ENCODE measurements at places on chromosomes 1 and 21. TPM values are rescaled to one million over a fixed set of nuclear protein-coding genes. Genes with fewer than 3 reads are reported as not detected.
A peak's percentile ranks its signal among the peaks of the same experiment; 100 is the strongest.

DNA sequence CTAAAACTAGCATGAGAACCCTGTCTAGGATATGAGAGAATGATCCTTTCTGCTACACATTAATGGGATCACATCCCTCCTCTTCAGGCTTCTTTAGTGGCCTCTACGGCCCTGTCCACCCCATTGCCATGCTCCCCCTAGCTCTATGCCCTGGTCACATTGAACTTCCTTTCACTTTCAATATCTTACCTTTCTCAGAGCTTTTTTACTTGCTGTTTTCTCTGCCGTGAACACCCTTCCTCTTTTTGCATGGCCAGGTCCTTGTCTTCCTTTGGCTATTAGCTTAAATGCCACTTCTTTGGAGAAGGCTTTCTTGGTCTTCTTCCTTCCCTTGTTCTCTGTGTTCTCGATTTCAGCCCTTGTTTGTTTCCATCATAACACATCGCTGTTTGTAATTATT lies 97.4 kb downstream of the GIPC2 start:
- DNase-seq = no peak

DNA sequence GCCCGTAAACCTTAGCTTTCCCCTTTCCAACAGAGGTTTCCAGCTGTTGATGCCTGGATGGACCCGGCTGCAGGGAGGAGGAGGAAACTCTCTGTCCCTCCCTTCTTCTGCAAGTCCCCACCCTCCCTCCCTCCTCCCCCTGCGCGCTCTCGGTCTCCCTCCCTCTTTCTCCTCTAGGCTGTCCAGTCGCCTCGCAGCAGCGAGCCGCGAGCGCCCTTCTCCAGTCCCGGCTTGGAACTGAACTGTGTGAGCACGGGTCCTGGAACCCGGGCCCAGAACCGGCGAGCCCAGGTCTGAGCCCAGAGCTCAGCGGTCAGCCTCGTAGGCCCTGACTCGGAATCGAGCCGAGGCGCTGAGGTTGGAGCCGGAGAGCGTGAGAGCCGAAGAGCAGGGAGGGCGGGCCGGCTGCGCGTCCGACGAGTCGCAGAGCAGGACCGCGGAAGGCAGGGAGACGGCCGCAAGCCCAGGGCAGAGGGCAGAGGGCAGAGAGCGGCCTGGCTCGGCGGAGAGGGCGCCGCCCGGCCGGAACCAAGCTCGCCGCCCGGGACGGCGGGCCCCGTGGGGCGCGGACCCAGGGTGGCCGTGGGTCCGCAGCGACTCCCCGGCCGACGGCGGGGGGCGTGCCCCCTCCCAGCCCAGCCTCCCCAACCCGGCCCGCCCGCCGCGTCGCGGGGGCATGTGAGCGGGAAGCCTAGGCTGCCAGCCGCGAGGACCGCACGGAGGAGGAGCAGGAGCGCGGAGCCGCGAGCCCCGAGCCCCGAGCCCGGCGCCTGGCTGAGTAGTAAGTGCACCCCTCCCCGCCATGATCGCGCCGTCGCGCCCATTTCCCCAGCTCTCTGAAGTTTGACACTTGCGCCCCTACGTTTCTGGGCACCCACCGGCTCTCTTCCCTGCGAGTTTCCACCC lies at the start of gene SOX13:
Gene SOX13 (plus strand): TSS at position 185 of the 906 bp plus-strand sequence. CDS start 39,801 bp downstream, outside the sequence.
- peak; percentile 90 for DNase-seq

DNA sequence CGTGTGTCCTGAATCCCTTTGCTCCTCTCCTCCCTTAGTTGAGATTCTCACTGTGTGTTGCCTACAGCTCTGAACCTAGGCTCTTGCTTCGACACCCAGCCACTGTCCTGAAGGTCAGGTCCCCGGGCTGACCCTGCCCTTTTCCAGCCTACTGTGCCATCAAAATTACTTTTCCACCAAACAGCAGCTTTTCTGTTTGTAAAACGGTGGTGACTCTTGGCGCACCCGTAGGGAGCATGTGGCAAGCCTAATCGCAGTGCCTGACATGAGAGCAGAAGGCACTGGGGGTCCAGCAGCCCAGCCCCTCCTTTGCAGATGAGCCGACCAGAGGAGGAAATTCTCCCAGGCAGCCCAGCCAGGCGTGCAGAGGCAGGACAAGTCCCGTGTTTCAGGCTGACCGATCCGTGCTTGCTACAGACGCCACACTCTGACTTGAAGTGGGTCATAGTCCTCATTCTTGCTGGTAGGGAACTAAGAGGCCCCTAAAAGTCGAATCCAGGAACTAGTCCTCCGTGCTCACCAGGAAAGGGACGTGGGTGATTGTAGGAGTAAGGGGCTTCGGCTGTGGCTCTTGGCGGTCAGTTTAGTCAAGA lies 6.8 kb downstream of the GPR137B start:
- no peak for DNase-seq

- no peak for DNase-seq
Measured at GRCh38 chr1:109722908-109723691, 11.0 kb downstream of the GSTM5 start.

DNA sequence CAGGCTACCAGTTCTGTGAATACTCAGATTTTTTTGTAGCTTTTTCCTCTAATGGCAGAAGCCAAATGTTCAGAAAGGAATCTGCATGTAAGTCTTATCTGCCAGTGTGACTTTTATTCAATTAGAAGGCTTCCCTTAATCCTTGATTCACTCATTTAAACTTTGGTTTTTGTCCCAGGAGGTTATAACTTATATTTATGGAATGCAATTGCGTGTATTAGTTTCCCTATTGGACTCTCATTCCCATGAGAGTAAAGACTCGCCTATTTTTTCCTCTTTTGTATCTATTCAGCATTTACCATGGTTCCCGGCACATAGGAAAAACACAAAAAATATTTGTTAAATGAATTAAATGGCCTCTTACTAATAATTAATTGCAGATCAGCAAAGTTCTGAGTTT lies 3.5 kb downstream of the NTMT2 start:
- DNase-seq = no peak

- DNase-seq = no peak
Measured at GRCh38 chr1:91148641-91149069, 126.8 kb upstream of the ZNF644 start.

- DNase-seq = no peak
Measured at GRCh38 chr1:28395181-28395580, 25.6 kb downstream of the PHACTR4 start.

- no peak for DNase-seq
Measured at GRCh38 chr1:52060822-52061221, 4.7 kb downstream of the BTF3L4 start.

DNA sequence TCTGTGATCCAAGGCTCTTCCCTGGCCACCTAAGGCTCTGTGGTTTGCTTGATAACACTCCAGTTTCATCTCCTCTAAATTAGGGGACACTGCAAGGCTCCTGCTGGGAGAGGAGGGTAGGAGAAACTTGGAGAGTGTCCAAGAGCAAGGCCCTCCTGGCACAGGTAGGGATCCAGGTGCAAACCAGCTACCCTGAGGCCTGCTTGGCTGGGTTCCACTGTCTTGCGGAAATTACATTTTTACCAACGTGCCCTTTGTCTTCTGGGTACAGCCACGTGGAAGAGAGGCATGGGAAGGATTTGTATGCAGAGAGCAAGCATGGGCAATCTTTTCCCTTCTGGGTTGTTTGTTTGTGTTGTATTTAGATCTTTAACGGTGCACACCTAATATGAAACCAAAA lies 132.5 kb downstream of the PRDM2 start:
- no peak for DNase-seq

- DNase-seq = no peak
Measured at GRCh38 chr1:25572107-25572506, 28.7 kb downstream of the LDLRAP1 start.

DPH2 gene
- polyA plus RNA-seq = 9.4 TPM

GFI1 gene
- 0.09 TPM for polyA plus RNA-seq

ZBTB7B gene
- polyA plus RNA-seq = 41.1 TPM

GBP2 gene
- 51.7 TPM for polyA plus RNA-seq

CACHD1 gene
- 3.1 TPM for polyA plus RNA-seq

S100A9 gene
- polyA plus RNA-seq = 177 TPM

UBE2Q1 gene
- 28.9 TPM for polyA plus RNA-seq

OR2T33 gene
- not detected for polyA plus RNA-seq

OR6P1 gene
- not detected for polyA plus RNA-seq
